Brain pericyte (primary cell): ENCODE measurements at places on chromosomes 4 and X.

GRCh38 chr4:184402740-184403383 lies 71.5 kb downstream of the IRF2 start:
- DNase-seq = no peak

- no peak for DNase-seq
Measured at GRCh38 chr4:158203436-158203835, 6.8 kb upstream of the TMEM144 start.

DNA sequence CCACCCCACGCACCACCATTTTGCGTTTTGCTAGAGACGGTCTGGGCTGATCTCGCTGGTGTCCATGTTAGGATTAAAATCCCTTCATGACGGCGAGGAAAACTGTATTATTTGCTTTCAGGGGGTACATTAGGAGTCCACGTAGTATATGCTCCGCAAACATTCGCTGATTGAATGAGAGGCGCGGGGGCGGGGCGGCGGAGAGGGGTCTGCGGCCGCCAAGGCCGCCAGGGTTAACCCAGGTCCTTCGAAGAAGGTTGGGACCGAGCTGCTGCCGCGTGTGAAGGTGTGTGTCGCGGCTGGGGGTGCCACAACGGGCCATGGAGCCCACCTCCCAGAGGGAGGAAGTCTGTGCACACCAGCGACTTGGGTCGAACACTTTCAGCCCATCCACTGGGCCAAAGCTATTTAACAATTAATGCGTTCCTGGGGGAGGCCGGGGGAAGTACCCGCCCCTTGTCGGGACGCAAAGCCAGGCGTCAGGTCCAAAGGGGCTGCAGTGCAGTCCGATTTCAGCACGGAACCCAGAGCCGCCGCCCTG lies 6.4 kb upstream of the PITX2 start:
- DNase-seq = no peak

DNA sequence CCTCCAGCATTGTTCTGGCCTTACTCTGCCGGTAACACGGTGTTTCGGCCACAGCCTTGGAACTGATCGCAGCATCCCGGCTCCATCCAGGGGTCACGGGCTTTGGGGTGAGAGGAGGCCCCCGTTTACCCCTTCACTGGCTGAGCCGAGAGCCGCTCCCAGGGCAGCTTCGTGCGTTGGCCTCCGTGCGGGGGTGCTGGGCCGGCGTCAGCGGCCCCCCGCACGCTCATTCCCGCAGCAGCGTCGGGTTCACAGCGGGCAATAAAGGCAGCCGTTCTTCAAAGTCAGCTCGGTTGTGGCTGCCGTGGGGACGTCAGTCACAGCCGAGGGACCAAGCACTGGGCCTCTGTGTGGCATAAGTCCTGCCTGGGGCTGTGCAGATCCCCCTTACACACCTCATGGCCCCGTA lies 25.3 kb upstream of the PLCXD1 start:
- no peak for DNase-seq

DNA sequence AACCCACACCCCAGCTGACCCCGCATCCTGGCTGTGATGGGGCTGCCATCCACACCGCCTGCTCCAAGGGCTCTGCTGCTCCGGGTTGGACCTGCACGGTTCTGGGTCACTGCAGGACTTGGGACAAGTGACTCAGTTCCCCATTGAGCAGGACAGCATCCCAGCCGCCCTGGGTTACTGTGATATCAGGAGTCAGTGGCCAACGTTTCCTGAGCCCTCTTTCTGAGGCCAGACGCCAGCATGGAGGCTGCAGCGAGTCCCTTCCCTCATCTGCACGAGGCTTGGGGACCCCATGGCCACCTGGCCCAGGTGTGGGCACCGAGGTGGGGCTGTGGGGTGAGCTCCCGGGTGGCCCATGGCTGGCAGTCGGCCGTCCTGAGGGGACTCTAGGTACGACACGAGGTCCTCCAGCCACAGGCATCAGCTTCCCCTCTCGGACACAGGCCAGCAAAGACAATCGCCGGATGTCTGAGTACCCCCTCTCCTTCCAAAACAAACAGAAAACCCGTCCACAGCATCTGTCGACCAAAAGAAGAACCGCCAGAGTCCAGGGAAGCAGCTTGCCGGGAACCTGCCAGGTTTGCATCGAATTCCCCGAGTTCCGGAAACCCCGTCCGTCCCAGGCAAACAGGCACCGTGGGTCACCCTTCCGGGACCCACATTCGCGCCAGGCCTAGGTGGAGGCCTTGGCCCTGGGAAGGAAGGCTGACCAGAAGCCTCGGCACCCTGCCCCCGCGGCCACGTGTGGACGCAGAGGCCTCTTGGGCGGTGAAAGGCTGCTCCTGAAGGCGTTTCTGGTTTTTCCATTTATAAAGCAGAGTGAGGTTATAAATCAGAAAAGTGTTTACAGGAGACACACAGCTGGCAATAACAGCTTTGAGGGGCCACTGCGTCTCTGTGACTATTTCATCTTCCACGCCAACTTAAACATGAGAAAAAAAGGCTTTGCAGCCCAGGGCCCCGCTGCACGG lies 136.0 kb downstream of the FAM53A start:
- no peak for DNase-seq

DNA sequence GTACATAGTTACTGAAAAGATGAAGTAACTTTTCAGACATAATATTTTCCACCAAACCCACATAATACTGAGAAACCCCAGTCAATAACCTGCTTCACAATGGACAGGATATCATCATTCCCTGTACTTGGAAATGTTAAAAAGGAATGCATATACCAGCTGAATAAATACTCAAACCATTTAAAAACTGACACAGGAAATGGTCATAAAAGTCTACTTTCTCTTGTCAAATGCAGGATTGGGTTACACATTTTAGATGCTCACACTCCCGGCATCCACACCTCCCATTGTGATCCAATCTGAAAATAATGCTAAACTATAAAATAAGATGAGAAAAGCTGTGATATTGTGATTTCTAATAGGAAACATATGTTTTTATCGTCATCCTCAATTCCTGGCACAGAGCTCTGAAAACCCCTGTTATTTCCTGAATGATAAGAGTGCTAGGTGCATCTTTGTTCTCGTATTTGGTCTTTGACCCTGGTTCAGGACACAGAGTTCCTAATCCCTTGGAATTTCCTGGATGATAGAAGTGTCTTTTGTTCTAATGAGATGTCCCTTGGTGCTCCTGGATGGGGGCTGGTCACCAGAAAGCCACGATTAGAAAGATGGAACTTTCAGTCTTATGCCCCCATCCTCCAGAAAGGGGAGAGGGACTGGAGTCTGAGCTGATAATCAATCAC lies 821.3 kb downstream of the TRIML1 start:
- DNase-seq = no peak

- no peak for DNase-seq
Measured at GRCh38 chr4:62407534-62407933, 1207.4 kb downstream of the ADGRL3 start.

- no peak for DNase-seq
Measured at GRCh38 chr4:13891544-13891939, 264.0 kb upstream of the BOD1L1 start.

GRCh38 chrX:8364369-8365141 lies 100.1 kb upstream of the VCX3B start:
- DNase-seq = no peak

- no peak for DNase-seq
Measured at GRCh38 chrX:68717663-68718442, 70.4 kb downstream of the STARD8 start.

DNA sequence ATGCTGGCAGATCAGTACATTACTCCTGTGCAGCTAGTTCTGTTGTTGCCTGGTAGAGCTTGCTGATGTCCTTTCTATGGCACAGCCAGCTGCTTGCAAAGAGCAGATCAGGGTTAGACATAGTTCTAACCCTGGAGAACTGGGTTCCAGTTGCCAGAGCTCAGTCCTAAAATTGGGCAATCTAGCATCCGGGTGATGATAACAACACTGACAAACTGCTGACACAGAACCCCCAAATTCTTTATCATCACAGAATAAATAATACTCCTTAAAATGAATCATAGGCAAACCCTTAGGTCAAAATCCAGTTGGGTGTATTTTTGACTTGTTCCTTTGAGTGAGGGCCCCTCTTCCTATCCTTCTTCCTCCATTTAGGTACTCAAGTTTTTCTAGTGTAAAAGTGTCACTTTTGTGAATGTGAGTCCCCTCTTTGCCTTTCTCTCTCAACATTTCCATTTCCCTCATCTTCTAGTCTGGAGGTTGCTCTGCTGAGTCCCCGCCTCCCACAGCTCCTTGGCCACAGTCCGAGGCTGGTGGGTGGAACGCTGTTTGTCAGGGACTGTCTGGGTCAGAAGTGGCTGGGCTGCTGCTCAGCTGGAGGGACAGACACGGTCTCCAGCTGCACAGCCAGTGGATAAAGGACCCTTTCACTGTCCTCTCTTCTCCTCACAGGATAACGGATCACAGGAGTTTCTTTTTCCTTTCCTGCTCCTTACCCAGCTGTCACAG lies 93.6 kb upstream of the RASGEF1B start:
- no peak for DNase-seq

DNA sequence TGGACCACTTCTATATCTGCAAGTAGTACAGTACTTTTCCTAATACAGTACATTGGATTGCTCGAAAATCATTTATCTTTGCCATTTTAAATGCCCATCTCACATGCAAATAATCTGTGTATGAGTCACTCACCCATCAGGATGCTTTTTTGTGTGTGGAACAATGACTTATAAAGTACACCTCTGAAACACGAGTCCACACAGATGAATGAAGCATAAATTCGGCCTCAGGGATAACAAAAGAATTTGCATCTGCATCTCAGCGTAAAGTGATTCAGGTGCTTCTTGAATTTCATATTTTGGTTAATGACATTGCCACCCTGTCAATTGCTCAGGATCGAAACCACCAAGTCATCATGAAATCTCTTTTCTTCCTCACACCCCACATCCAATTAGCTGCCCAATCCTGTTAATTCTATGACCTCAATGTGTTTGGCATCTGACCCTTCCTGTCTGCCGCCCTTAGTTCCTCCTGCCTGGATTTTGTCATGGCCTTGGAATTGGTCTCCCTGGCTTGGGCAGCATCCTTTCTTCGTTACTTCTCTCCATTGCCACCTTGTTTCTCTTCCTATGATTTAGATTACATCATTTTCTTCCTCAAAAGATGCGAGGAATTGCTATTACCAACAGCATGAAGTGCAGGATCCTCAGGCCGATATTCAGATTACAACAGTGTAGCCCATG lies 161.6 kb upstream of the MID1 start:
- no peak for DNase-seq

GRCh38 chr4:178026999-178027398 lies 584.8 kb upstream of the AGA start:
- no peak for DNase-seq

GRCh38 chrX:65578346-65578745 lies 43.8 kb upstream of the LAS1L start:
- no peak for DNase-seq

DNA sequence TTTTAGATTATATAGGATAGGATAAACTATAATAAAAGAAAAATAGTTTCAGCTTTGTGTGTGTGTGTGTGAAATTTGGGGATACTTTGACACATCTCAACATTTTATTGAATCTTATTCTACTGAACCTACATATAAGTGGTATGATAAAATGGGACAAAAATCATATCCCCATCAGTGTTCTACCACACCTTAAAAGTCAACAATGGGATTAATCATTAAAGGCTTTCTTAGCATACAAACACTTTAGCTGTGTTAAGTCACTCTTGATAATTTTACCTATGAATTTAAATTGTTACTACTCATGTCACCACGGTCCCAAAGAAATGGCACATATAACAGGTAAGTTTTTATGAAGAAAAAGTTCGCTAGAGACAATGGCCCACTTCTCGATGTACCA lies 37.7 kb upstream of the LRBA start:
- DNase-seq = no peak

DNA sequence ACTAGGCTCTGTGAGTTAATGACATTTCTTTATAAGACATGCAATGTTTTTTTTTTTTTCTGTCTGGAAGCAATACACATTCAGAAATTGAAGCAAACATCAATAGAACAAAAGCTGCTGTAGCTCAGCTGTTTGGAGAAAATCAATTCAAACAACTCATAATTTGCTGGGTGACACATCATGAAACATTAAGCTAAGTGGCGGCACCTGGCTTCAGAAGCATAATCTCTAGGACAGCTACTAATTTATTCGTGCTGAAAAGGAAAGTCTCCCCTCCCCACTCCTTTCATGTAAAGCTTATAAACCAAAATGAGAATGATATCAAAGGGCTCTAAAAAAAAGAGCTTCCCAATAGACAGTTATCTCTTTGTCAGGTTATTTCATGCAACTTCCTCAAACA lies 73.9 kb downstream of the LUZP4 start:
- DNase-seq = no peak

- no peak for DNase-seq
Measured at GRCh38 chrX:1361910-1362309, 25.3 kb downstream of the IL3RA start.

DNA sequence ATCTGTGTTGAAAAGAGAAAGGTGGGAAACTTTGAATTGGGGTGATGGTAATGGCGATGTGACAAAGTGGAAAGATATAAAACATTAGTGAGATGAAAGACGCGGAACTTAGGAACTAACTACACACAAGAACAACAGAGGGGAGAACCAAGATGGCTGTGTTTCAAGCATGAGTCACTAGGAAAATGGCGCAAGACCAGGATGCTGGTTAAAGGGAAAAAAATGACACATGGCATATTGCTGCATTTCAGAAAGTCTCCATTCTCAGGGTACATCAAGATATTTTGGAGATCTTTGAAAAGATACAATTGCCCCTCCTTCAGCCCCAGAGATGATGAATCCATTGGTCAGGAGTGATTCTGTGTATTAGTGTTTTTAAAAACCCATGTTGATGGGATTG lies 164.4 kb downstream of the FBXO8 start:
- DNase-seq = no peak

GRCh38 chr4:153523941-153524386 lies 57.8 kb downstream of the TMEM131L start:
- no peak for DNase-seq

- no peak for DNase-seq
Measured at GRCh38 chr4:14877246-14878225, 124.7 kb upstream of the CPEB2 start.

DNA sequence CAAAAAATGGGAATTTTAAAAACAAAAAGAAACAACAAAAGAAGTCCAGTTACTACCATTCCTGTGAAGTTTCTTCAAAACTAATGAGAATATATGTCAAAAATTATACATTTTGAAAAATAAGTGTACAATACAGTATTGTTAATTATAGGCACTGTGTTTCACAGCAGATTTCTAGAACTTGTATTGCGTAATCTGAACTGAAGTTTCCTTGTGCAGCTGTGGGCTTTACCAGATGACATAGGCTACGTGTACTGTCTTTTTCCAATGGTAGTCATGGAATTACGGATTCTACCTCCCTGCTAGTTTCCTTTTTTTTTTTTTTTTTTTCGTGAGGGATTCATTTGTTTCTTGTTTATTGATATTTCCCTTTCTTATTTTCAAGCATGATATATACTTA lies 113.8 kb upstream of the GABRA2 start:
- DNase-seq = no peak

DNA sequence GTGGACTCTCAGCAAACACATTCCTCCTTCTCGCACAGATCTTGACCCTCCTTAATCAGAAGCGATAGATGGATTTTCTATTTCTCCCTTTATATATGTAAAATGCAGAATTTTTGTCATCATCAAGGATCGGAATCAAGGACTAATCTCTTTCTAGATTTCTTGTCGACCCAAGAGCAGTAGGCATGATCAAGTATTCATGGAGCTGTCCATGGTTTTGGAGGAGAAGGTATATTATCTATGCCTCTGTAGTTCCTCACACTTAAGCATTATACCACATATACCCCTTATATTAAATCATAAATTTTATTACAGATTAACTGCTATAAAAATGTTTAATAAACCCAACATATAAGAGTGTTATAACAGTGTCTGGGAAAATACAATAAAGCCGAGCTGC lies 886.8 kb downstream of the NLGN4X start:
- no peak for DNase-seq

- DNase-seq = no peak
Measured at GRCh38 chr4:148366251-148366650, 76.0 kb downstream of the NR3C2 start.

- no peak for DNase-seq
Measured at GRCh38 chr4:131430302-131430701, 1718.8 kb upstream of the PCDH10 start.
